ENCODE measurements at places on chromosomes 1 and 21.

DNA sequence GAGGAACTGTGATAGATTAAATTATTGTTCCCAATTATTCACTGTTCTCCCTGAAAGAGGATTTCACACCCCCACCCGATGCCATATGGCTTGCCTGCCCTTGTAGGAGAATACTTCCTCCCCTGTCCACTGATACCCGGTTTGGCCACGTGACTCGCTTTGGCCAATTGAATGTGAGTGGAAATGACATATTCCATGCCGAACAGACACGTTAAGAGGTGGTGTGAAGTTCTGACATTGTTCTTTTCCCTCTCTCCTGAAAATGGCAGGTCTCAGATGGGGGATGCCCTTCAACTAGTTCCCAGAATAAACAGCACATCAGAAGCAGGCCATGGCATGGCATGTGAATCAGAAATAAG, 5.3 kb downstream of the STUM start:
- no peak for DNase-seq

DNA sequence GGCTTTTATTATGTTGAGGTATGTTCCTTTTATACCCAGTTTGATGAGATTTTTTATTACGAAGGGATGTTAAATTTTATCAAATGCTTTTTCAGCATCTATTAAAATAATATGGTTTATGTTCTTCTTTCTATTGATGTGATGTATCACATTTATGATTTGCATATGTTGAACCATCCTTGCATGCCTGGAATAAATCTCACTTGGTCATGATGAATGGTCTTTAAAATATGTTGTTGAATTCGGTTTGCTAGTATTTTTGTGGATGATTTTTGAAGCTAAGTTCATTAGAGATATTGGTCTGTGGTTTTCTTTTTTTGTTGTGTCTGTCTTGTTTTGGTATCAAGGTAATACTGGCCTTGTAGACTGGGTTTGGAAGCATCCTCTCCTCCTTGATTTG, 14.1 kb downstream of the GPR88 start:
- DNase-seq, result no peak

DNA sequence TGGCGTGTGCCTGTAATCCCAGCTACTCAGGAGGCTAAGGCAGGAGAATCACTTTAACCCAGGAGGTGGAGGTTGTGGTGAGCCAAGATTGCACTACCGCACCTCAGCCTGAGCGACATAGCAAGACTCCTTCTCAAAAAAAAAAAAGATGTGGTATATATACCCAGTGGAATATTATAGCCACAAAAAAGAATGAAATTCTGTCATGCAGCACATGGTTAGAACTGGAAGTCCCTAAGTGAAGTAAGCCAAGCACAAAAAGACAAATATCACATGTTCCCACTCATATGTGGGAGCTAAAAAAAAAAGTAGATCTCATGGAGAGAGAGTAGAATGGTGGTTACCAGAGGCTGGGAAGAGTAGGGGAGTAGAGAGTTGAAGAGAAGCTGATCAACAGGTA, 18.7 kb downstream of the PSMB4 start:
- no peak for DNase-seq

DNA sequence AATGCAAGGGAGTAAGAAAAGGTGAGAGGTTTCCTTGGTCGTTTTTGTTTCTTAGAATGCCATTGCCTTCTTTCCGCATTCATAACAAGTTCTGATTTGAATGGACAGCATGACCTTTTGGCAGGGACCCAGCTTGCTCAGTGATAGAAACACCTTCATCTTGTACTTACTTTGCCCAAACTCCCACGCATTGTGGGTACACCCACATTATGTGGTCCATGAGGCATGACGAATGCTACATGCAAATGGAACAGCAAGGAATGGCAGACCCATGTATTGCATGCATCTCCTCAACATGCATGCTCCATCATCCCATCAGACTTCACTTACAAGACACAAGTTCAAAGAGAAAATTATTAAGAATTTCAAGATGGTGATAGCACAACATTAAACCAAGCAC, 102.8 kb downstream of the CDC7 start:
- no peak for DNase-seq

Measured in LHCN-M2 (cell line).